Activated CD8-positive, alpha-beta memory T cell treated with anti-CD3 and anti-CD28 coated beads, Interleukin-2, amount 10 ng/mL, durations not matched to agents 7 days and 5 days (primary cell): ENCODE measurements at places on chromosomes 5 and 9. TPM values are rescaled to one million over a fixed set of nuclear protein-coding genes. Genes with fewer than 3 reads are reported as not detected.

DNA sequence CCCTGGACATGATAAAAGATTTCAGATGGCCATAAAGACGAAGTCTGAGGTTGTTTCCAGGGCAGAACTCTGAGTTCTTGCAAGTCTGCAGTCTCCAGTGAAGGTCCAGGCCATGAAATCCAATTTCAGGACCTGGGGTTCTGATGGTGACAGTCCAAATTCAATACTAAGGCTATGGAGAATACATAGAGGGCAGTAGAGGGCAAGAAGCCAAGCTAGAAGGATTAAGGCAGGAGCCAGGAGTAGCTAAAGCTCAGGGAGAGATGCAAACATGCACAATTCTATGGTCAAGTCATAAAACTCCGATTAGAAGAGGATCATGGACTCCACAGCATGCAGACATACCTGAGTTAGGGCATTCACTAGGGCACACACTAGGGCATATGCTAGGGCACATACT is 11.4 kb downstream of the SLIT3 start:
- H3K27me3 ChIP-seq = no peaks in the 10 kb centered on the region
- no peaks in the 10 kb centered on the region for H3K36me3 ChIP-seq
- H3K27ac ChIP-seq = no peak overlapping the region
- H3K4me1 ChIP-seq = no peaks in the 10 kb centered on the region

- H3K36me3 ChIP-seq = no peaks in the 10 kb centered on the region
- peaks cover 15% of the 10 kb centered on the region for H3K27me3 ChIP-seq
- peak within 1 kb of the TSS; percentile 70 for H3K4me3 ChIP-seq
- H3K4me1 ChIP-seq = peaks cover 21% of the 10 kb centered on the region
These were observed at the start of gene SLCO4C1 for GRCh38 chr5:102296178-102296817. SLCO4C1 (minus strand) TSS chr5:102296284; CDS start chr5:102296262, 22 bp downstream.

DNA sequence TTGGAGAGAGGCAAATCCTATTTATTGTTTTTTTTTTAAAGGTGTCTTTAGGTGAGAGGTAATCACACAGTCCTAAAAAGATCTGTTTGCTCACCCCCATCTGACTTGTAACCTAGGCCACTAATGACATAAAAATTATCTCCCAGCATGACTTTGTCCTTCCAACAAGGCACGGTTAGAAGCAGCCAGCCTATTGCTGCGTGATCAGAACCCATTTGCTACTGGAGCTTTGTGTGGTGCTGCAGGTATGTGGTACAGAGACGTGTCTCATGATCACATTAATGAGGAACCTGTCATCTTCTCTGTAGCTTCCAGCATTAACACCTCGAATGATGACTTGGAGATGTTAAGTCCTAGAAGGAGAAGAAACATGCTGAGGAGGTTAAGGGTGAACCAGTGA is 555.8 kb upstream of the TLE4 start:
- H3K4me1 ChIP-seq = no peaks in the 10 kb centered on the region
- H3K27ac ChIP-seq = no peak overlapping the region

- no peak for DNase-seq
- no peak overlapping the region for H3K27ac ChIP-seq
- peaks cover 6% of the 10 kb centered on the region for H3K4me1 ChIP-seq
These were observed 194.4 kb downstream of the ARRDC3 start for GRCh38 chr5:91188755-91189154.

GRCh38 chr5:68088302-68088701 is 127.3 kb upstream of the PIK3R1 start:
- H3K4me1 ChIP-seq = no peaks in the 10 kb centered on the region
- H3K27me3 ChIP-seq = peaks cover 15% of the 10 kb centered on the region
- H3K4me3 ChIP-seq = no peak overlapping the region
- DNase-seq = no peak
- no peak overlapping the region for H3K27ac ChIP-seq

DNA sequence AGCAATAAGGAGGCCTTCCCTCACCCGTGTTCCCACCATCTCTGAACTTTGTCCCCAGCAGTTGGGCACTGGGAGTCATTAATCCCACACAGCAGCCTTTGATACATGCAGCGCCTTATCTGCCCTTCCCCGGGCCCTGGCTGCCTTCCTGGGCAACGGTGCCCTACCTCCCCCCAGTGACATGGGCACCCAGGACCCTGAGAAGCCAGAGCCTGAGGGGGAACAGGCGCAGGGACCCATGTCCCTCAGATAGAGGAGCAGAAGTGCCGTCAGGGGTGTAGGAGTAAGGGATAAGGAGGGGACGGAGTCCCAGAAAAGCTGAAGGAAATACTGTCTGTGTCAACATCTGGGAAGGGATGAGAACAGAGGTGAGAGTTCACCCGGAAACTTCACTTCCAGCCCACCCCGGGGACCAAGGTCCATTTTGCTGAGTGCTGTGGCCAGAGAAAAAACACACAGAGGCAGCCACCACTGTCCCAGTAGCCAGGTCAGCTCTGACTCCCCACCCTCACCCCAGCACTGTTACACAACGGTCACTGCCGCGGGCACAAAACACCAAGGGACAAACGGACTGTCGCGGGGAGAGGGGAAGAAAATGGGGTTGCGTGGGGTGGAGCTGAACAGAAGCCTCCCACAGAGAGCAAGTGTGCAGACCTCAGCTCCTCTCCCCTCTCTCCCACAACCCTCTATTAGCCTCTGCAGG is 3.8 kb downstream of the PCDH1 start:
- H3K27ac ChIP-seq = no peak overlapping the region
- peak; percentile 28 for DNase-seq
- H3K4me1 ChIP-seq = peaks cover 17% of the 10 kb centered on the region
- H3K36me3 ChIP-seq = peaks cover 1% of the 10 kb centered on the region
- peaks cover 73% of the 10 kb centered on the region for H3K27me3 ChIP-seq
- H3K4me3 ChIP-seq = no peak overlapping the region

DNA sequence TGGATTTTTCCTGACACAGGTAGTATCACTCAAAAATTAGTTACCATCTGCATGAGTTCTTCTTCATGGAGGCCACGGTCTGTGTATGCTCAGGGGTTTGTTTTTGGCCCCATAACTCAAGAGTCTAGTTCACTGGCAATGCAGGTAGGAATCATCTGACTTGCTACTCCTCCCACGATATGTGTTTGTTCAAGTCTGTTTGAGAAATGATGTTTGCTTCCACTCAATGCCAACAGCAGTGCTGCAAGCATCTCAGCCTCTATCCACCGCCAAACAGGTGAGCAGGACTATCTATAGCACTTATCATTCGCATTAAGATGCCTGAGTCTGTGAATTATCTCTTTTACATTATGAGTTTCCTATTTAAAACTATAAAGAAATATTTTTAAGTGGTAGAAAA is 264.8 kb upstream of the PTGER4 start:
- H3K36me3 ChIP-seq = peaks cover 23% of the 10 kb centered on the region
- H3K27ac ChIP-seq = no peak overlapping the region
- peaks cover 1% of the 10 kb centered on the region for H3K27me3 ChIP-seq
- DNase-seq = no peak
- no peak overlapping the region for H3K4me3 ChIP-seq

DNA sequence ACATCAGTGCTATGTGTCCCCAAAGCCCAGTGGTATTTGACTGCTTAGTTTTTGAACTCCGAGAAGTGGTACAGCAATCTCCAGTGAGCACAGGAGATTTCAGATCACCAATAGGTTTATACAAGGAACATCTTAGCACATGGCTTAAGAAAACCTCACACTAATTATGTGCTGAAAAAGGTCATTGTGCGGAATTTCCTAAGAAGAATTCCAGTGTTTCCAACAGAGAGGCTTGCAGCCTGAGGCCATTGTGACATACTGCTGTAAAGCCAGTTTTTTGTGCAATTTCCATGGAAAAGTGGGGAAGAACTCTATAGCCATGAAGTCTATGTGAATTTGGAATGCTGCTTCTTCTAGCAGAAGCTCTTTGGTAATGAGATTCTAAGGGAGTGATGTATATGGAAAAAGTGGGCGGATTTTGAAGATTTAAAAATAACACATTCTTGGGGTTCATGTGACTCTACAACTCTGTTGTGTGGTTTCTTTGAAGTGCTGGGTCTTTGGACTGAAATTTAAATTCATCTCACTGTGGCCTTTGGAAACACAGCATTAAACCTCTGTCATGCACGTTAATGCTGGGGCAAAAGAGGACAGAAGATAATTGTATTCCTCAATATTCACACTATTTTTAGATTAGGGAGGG is 110.5 kb upstream of the CD180 start:
- no peak overlapping the region for H3K4me3 ChIP-seq
- no peak overlapping the region for H3K27ac ChIP-seq
- no peak for DNase-seq

DNA sequence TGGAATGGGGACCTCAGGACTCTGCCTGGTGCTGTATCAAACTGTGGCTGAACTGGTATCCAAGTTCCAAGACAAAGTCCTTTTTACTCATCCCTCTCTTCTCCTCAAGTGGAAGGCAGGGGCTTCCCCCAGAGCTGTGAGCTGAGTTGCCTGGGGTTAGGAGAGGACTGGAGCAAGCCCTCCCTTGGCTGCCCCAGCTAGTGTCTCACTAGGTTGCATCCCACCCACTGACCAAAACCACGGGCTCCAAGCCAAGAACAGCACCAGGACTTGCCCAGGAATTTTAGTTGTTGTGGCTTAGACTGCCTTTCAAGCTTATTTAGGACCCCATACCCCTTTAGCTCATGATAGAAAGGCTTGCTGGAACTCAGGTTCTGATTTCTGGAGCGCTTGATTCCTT is 158.7 kb upstream of the TNC start:
- no peaks in the 10 kb centered on the region for H3K36me3 ChIP-seq
- no peak for DNase-seq
- no peaks in the 10 kb centered on the region for H3K4me1 ChIP-seq
- H3K27ac ChIP-seq = no peak overlapping the region

DNA sequence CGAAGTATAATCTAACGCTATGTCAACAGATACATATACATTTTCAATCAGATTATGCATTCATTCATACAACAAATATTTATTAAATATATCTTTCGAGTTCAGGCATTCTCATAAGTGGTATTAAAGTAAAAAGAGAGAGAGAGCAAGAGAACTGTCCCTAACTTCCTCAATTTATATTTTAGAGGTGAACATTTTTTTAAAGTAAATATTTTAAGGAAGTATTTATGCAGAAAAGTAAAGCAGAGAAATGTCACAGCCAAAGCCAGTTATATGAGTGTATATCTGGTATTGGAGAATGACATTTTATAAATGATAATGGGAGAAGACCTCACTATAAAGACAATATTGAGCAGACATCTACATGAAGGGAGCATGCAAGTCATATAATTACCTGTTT is 667.3 kb upstream of the CDH9 start:
- no peak for DNase-seq
- no peak overlapping the region for H3K4me3 ChIP-seq
- no peak overlapping the region for H3K27ac ChIP-seq
- H3K4me1 ChIP-seq = no peaks in the 10 kb centered on the region
- H3K36me3 ChIP-seq = no peaks in the 10 kb centered on the region

DNA sequence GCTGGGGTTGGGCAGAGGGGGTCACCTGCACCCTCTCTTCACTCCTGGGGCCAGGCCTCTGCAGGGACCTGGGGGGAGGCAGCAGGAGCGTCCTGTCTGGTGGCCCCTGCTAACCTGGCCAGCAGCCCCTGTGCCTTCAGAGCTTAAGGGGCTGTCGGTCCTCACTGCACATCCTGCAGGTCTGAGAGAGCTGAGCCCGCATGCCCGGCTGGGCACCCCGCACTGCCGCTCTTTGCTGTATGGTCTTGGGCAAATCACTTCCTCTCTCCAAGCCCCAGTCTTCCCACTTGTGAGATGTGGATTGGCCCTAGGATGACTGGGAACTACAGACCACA is 7.9 kb downstream of the FLT4 start:
- H3K27ac ChIP-seq = no peak overlapping the region
- H3K36me3 ChIP-seq = no peaks in the 10 kb centered on the region
- H3K4me1 ChIP-seq = no peaks in the 10 kb centered on the region
- DNase-seq = peak; percentile 18

MSX2 gene
- not detected for total RNA-seq

PCDHB13 gene
- total RNA-seq = not detected

SLC25A2 gene
- total RNA-seq = 1.1 TPM
